ENCODE measurements at places on chromosomes 2 and 18.

DNA sequence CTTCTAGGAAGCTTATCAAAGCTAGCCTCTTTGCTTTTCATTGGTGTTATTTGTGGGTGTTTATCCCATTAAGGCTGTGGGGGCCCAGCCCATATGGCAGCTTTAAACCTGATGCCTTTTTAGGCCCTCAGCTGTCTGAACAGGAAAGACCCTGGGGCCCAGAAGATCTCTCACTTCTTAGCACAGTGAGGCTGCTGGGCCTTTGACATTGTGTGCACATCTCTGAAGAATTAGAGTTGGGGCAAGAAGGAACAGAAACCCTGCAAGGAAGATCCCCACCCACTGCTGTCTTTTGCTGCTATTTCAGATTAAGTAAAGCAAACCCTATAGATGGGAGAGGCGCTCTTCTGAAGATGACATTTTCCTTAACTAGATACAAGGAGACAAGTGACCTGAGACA lies 250.0 kb downstream of the SMAD2 start:
- no peaks in the 10 kb centered on the region for H3K4me1 ChIP-seq
- H3K27ac ChIP-seq, result no peak overlapping the region
- no peak overlapping the region for H3K4me3 ChIP-seq

DNA sequence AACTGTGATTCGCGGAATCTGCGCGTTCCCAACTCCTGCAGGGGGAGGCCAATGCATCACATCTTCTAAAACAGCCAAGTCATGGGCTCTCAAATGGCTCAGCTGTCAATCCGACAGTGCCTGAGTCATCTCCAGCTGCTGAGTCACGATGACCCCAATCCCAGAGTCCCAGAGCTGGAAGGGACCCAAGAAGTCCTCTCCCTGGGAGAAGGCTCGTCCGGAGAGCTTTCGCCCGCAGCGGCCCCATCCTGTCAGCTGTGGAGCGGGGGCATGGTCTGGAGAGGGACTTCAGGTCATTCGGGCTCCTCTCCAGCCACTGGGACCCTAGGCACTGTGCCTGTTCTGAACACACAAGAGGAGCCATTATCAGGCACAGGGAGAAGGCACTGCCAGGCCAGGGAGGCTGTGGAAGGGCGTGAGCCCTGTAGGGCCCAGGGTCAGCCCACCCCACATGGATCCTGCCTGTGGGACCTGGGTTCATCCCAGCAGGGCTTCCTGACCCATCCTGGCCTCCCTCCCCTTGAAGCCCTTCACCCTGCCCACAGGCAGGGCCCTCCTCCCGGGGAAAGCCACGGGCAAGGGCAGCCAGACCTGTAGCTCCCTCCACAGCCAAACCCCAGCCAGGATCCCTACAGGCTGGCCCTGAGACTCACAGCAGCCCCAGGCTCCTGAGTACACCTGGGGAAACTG lies 47.6 kb upstream of the GPC1 start:
- H3K4me3 ChIP-seq, result no peak overlapping the region
- no peaks in the 10 kb centered on the region for H3K27me3 ChIP-seq
- peaks cover 1% of the 10 kb centered on the region for H3K4me1 ChIP-seq
- DNase-seq, result no peak
- H3K27ac ChIP-seq, result no peak overlapping the region

GRCh38 chr2:66874411-66874810 lies 439.5 kb downstream of the MEIS1 start:
- no peaks in the 10 kb centered on the region for H3K27me3 ChIP-seq
- DNase-seq, result no peak
- H3K4me3 ChIP-seq, result no peak overlapping the region
- no peaks in the 10 kb centered on the region for H3K4me1 ChIP-seq

DNA sequence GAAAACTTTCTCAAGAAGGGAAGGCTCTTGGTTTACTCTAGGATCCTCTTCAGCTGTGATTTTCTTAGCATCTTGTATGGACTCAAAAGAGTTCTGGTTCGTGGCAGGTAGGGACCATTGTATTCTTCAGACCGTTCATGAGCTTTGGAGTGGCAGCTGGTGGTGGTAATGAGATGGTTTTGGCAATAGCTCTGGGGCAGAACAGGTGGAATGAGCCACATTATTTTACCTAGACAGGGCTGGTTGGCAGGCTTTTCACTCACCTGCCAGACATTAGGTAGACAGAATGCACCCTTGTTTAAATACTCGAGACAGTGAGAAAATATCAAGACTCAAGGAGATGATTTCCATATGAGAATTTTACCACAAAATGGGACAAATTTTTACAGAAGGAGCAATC lies 26.2 kb upstream of the MGAT5 start:
- H3K27ac ChIP-seq, result no peak overlapping the region
- H3K4me3 ChIP-seq, result no peak overlapping the region
- H3K27me3 ChIP-seq, result no peaks in the 10 kb centered on the region
- H3K4me1 ChIP-seq, result no peaks in the 10 kb centered on the region
- H3K36me3 ChIP-seq, result no peaks in the 10 kb centered on the region

DNA sequence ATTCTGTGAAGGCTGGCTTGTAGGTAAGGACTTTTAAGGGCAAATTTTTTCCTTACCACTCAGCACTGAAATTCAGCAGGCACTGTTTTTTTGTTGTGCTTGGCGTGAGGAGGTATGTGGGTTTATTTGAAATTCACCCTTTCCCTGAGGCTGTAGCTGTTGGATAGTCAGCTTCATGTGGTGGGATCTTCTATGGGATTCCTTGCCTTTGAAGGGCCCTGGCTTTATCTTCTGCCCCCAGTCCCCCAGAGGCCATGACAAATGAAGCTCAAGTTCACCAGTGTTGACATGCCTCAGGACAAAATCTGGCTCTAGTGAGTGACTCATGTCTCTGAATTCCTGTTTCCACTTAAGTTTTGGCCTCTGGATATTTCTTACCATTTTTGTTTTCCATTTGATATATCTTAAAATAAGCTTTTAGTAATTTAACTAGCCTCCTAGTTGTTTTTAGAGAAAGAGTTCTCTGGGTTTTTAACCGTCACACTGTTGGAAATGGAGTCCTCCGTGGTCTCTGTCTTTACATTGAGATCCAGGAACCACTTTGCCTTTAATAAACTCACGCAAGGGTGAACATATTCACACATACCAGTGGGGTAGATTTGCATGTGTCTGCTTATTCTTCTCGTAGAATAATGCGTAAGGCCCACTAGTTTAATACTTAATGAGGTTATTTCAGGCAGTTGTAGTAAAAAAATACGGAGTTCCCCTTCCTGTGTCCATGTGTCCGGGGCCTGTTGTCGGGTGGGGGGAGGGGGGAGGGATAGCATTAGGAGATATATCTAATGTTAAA lies 211.1 kb upstream of the FAM98A start:
- H3K27me3 ChIP-seq, result no peaks in the 10 kb centered on the region
- H3K4me1 ChIP-seq, result no peaks in the 10 kb centered on the region
- H3K4me3 ChIP-seq, result no peak overlapping the region
- DNase-seq, result no peak

DNA sequence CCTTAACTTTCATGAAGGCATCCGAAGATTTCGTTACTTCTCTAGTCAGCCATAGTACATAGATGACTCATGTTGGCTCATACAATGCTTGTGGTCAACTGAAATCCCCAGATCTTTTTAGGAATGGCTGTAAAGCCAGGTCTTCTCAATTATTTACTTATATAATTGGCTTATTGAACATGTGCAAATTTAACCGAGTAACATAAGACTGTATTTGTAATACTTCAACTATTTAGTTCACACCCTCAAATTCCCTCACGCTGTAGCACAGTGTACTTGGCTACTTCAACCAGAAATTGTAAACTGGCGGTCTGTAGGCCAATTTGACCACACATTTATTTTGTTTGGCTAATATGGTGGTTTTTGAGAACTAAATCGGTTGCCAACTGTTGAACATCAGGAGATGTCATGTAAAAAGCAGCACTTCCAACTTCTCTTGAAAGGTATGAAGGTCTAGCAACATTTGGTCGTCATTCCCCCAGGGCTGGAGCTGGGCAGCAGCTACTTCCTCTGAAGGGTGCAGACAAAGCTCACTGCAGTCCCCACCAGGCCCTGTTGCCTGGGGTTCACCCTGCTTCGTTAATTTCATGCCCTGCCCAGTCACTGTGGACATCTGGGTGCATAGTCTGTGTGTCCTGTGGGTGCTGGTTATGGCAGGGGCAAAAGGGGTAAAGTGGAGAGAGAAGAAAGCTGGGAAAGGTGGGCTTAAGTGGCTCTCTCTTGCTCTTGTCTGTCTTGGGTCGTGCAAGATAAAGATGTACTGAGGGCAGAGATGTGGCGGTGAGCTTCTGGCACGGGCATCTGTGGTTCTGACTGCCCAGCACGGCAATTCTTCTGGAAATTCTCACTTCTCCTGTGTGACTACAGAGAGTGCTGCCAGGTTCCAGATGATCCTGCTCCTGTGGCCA lies 3.2 kb upstream of the SH3RF3 start:
- no peak overlapping the region for H3K4me3 ChIP-seq
- no peak overlapping the region for H3K27ac ChIP-seq
- no peaks in the 10 kb centered on the region for H3K36me3 ChIP-seq
- H3K27me3 ChIP-seq, result peaks cover 22% of the 10 kb centered on the region
- no peak for DNase-seq

DNA sequence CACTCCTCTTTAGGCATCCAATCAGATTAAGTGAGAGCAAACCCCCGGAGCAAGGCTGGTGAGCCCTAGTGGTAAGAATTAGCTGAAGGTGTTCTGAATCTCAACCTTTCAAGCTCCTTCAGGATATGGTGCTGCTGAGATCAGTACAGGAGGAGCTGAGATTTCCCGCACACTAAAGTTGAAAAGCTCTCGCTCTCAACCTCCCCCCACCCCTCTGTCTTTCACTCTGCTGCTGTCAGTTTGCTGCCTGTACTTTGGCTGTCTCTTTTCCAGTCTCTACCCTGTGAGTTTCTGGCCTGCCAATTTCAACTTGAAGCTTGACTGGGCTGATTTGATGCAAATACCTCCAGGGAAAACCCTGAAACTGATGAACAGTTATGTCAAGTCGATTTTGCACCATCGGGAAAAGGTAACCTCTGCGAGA lies 15.7 kb downstream of the ZEB2 start:
- no peak for DNase-seq
- no peak overlapping the region for H3K4me3 ChIP-seq
- peaks cover 2% of the 10 kb centered on the region for H3K4me1 ChIP-seq
- H3K36me3 ChIP-seq, result no peaks in the 10 kb centered on the region

- no peak overlapping the region for H3K27ac ChIP-seq
- no peaks in the 10 kb centered on the region for H3K27me3 ChIP-seq
- H3K36me3 ChIP-seq, result no peaks in the 10 kb centered on the region
- DNase-seq, result peak; percentile 1
- no peaks in the 10 kb centered on the region for H3K4me1 ChIP-seq
Measured at GRCh38 chr2:155054712-155055111, 356.2 kb downstream of the KCNJ3 start.

DNA sequence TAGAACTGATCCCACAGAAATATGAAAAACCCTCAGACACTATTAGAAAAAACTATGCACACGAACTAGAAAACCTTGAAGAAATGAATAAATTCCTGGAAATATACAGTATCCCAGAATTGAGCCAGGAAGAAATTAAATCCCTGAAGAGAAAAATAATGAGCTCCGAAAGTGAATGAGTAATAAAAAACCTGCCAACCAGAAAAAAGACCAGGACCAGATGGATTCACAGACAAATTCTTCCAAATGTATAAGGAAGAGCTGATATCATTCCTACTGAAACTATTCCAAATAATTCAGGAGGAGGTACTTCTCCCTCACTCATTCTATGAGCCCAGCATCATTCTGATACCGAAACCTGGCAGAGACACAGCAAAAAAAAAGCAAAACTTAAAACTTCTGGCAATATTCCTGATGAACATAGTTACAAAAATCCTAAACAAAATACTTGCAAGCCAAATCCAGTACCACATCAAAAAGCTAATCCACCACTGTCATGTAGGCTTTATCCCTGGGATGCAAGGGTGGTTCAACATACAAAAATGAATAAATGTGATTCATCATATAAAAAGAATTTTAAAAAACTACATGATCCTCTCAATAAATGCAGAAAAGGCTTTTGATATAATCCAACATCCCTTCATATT lies 1397.6 kb upstream of the DDX18 start:
- no peak overlapping the region for H3K4me3 ChIP-seq
- DNase-seq, result no peak
- no peaks in the 10 kb centered on the region for H3K4me1 ChIP-seq

DNA sequence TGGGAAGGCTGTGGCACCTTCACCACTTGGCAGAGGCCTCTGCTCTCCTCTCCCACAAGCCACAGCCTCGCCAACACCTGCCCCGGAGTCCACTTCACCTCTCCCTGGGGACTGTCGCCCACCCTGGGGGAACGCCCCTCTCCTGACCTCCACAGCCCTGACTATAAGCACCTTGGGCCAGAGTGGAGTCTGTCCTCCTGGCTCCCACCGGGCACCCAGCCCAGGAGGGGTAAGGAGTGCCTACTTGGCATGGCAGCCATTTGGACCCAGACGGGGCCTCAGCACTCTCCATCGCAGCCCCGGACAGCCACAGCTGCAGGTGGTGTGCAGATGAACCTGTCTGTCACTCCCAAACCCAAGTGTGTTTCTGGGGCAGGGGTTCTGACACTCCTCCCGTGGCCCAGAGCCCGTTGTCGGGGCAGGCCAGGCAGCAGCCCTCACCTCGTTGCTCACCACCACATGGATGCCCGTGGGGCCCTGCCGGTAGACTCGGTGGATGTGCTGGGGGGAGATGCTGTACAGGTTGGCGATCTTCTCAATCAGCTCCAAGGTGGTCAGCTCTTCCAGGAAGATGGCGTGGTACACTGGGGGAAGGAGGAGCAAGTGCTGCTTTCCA lies 53.5 kb downstream of the TFCP2L1 start:
- H3K27ac ChIP-seq, result no peak overlapping the region
- no peak overlapping the region for H3K4me3 ChIP-seq
- no peaks in the 10 kb centered on the region for H3K27me3 ChIP-seq

GRCh38 chr2:200354833-200355751 lies 48.6 kb downstream of the SPATS2L start:
- H3K27me3 ChIP-seq, result no peaks in the 10 kb centered on the region
- H3K4me1 ChIP-seq, result peaks cover 4% of the 10 kb centered on the region
- no peak overlapping the region for H3K27ac ChIP-seq
- no peak for DNase-seq
- no peak overlapping the region for H3K4me3 ChIP-seq

DNA sequence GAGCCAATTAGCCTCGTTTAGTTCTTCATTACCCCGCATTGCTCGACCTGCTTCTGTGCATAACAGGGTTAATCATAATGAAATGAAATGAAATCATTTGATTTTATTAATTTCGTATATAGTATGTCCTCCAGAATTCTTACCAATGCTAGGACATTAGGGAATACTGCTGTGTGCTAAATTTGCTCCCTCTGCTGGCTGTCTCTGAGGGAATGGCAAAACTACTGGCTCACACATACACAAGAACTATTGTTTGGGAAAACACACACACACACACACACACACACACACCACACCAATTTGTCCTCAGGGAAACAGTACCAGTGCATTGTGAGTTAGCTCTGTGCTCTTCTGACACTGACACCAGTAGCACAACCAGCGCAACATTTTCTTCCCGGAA lies 273.3 kb upstream of the TCF4 start:
- no peaks in the 10 kb centered on the region for H3K27me3 ChIP-seq
- peak; percentile 29 for DNase-seq
- H3K4me3 ChIP-seq, result no peak overlapping the region

GRCh38 chr2:69959425-69959824 lies 2.0 kb downstream of the ASPRV1 start:
- H3K27me3 ChIP-seq, result no peaks in the 10 kb centered on the region
- no peak overlapping the region for H3K4me3 ChIP-seq
- no peak overlapping the region for H3K27ac ChIP-seq
- peaks cover 4% of the 10 kb centered on the region for H3K4me1 ChIP-seq
- DNase-seq, result no peak
- no peaks in the 10 kb centered on the region for H3K36me3 ChIP-seq

Data from iPS DF 6.9 (cell line).